ENCODE measurements at places on chromosomes 3 and 15.
A peak's percentile ranks its signal among the peaks of the same experiment; 100 is the strongest.

GRCh38 chr3:28247286-28247685 is 5.9 kb downstream of the CMC1 start:
- no peak for DNase-seq

DNA sequence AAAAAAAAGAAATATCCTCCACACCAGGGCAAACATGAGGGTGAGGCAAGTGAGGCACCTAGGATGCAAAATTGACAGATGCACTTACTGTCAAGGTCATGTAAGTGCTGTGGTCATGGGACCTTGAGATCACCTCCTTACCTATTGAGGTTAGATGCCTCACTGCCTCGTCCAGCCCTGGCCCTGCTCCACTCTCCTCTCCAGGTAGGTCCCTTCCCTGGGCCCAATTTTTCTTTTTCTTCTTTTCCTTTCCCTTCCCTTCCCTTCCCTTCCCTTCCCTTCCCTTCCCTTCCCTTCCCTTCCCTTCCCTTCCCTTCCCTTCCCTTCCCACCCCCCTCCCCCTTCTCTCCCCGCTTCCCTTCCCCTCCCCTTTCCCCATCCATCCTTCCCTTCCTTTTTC is 71.1 kb upstream of the DLG1 start:
- no peak for DNase-seq

- peak; percentile 28 for DNase-seq
Measured at GRCh38 chr15:34436126-34436955, 1.3 kb downstream of the GOLGA8A start.

GRCh38 chr15:36810656-36811449 is 231.4 kb downstream of the CDIN1 start:
- DNase-seq = no peak

DNA sequence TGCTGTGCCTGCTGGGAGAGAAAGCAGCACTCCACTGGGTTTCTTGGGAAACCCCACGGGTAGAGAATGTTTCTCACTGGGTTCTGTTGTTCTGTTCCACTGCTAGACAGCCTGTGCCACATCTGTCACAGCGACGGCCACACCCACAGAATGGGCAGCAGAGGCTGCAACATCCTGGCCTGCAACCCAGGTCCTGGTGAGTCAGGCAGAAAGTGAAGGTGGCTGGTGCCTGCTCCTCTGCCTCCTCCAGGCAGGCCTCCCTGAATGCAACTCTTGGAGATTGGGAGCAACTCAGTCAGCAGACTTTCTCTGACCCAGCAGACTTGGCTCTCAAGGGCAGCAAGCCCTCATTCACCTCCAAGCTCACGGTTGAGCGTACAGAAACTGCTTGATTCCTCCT is 13.0 kb downstream of the C3orf18 start:
- DNase-seq = no peak

GRCh38 chr15:92463826-92464225 is 70.1 kb downstream of the ST8SIA2 start:
- DNase-seq = no peak

- DNase-seq = no peak
Measured at GRCh38 chr3:112651071-112651470, 10.1 kb upstream of the CCDC80 start.

- DNase-seq = no peak
Measured at GRCh38 chr3:142053835-142054234, 95.5 kb downstream of the TFDP2 start.

- DNase-seq = peak; percentile 40
Measured at GRCh38 chr15:99105514-99106341, 848 bp downstream of the SYNM start.

DNA sequence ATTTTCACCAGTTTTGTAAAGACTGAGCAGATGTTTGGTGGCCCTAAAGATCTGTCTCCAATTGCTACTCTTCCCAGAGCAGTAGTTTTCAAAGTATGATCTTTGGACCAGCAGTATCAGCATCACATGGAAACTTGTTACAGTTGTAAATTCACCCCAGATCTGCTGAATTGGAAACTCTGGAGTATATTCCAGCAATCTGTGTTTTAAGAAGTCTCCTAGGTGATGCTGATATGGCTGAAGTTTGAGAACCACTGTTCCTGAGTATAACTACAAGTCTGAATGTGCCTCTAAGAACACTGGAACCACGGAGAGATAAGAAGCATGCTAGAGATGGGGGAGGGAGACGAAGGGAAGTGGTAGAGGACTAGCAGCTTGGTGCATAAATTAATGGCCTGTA is 45.7 kb downstream of the NUDT16 start:
- no peak for DNase-seq

GRCh38 chr15:41499109-41499851 is 5.6 kb downstream of the ITPKA start:
- DNase-seq = no peak

DNA sequence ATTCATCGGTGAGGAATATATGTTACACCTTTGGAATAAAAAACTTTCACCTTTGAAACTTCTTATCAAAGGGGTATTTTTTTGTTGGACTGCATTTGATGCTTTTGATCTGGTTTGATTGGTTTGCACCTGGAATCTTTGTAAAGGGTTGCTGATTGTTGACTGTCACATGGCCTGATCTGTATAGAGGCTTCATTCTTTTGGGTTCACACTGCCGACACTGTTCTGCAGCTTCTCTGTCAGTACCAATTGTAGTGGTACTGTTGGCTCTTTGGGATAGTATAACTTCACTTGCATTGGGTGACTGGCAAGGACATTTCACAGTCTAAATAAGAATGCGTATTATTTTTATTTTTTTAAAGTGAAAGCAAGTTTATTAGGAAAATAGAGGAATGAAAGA is 155.7 kb downstream of the DOCK3 start:
- no peak for DNase-seq

DNA sequence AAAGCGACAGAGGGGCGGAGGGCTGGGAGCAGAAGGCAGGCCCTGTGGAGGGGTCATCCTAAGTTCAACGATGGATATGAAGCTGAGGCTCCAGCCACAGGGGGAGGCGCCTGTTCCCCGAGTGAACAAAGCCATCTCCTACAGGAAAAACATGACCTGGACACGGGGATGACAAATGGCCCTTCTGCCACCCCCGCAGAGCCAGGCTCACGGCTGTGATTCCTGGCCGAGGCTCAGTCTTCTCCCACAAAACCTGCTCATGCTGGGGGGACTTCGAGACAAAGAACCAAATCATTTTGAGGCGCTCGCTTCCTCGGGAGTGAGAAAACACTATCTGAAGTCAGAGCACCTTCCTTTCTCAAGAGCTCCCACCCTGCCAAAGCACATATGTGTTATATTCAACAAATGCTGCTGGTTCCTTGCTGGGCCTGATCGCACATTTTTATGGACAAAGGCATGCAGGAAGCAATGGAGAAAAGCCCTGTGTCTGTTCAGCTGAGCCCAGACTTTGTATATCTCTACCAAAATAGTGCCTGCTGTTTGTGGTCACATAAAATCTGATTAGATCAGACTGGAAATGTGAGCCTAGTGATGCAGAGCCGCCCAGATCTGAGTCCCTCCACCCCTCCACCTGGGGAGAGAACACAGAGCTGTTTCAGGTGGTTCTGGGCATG is 5.6 kb downstream of the RBP1 start:
- no peak for DNase-seq

DNA sequence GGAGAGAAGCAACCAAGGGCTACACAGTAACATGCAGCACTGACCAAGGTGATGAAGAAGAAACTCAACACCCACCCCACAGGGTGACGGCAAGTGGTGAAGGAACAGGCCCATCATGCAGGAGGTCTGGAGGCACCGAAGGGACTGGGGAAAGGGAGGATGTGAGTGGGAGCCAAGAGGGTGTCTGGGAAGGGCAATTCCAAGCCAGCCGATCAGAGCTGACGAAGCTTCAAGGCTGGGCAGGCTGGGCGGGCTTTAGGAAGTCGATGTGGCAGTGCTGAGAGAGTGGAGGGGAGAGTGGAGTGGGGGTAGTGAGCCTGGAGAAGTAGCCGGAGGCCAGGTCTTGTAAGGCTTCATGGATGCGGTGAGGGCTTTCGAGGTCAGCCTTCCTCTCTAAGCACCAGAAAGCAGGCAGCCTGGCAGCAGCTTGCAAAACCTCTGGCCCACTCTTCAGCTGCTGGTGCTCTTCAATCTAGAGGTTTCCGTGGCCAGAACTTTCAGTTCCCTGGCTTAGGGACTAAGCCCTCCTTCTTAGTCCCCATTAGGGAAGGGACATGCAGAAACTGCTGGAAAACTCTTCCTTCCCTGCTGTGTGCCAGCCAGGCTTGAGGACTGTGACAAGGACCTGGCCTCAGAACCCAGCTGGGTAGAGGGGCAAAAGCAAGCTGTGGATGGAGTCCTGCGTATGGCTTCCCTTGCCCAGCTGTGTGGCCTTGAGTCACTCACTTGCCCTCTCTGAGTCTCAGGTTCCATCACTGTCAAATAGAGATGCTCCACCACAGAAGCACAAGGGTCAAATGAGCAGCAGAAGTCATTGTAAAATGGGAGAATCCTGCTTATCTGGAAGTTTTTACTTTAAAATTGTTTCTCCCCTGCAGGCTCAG is 72.1 kb downstream of the TLE3 start:
- DNase-seq = no peak

DNA sequence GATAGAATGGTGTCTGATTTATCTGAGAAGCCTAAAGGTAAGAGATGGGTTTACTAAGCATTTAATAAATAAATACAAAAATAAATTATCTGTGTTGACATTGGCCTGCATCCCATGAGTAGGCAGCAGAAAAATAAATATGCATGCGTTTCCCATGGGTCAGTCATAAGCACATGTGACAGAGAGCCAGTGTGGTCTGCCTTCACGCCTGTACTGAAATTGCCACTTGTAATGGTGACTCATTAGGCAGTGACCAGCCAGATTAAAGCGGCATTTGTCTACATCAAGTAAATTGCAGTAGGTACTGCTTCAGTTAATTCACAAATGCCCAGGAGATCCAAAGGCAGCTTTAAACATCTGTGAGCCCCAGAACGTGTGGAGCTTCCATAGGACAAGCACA is 399.6 kb downstream of the NAALADL2 start:
- no peak for DNase-seq

- DNase-seq = peak; percentile 28
Measured at GRCh38 chr15:71780115-71780976, 30.0 kb upstream of the NR2E3 start.

DNA sequence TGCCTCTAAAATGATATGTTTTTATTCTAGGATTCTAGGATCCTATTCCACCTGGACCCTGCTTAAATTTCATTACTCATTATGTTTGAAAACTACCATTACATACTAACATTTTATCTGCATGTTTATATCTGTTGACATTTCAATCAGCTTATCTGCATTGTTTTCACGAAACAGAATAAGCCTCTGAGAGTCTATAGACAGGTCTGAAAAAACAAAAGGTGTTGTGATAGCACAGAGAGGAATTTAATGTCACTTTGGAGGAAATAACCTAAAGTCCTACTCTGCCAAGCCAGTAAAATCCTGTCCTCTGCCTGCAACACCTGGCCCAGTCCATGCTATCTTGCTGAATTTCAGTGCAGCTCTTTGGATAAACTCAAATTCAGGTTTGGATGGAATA is 315.2 kb downstream of the ZBTB20 start:
- no peak for DNase-seq

DNA sequence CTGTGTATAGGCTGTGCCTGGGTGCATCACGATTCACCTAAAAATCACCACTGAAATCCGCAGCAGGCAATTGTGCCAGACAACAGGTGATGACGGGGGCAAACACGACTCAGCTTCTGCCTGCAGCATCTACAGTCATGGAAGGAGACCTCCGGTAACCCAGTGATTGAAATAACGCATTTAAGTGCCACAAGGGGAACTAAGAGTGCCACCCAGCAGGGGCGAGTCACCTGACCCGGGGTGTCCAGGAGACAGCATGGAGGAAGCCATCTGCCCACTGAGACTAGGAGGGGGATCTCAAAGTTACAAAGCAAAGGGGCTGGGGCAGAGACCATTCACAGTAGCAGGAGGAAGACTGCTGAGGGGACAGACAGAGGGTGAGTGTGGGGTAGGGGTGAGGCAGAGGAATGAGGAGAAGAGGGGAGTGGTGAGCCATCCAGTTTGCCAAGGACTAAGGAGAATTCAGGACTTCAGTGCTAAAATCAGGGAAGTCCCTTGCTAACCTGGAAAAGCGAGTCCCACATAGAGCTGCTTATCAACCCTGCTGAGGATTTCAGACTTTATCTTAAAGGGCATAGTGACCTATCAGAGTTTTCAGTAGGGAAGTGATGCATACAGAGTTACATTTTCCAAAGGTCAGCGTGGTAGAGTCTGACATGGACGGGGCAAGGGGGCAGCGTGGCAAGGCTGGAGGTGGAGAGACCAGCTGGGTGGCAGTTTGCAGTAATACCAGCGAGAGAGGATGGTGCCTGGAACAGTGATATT is 256.7 kb upstream of the HES1 start:
- no peak for DNase-seq

GRCh38 chr15:79206940-79207339 is 75.6 kb upstream of the ANKRD34C start:
- DNase-seq = no peak

- no peak for DNase-seq
Measured at GRCh38 chr15:84016371-84016770, 219.2 kb upstream of the GOLGA6L4 start.

DNA sequence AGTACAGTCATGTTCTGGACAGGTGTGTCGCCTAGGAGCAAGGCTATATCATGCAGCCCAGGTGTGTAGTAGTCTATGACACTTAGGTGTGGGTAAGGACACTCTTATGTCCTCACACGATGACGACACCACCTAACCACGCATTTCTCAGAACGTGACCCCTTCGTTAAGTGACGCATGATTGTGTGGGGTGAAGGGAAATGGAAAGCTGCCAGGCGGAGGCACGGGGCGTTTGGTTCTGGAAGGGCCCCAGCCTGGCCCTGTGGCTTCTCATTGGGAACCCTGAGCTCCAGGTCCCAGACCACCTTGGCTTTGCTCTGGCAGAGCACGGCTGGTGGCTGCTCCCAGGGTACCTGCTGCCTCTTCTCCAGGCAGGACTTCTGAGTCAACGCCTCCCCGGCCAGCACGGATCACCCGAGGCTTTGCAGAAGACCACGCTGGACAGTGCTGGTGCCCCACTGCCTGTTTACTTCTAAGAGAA is 39.3 kb downstream of the FBLN2 start:
- no peak for DNase-seq

GRCh38 chr15:53836618-53837017 is 77.2 kb upstream of the WDR72 start:
- no peak for DNase-seq

DNA sequence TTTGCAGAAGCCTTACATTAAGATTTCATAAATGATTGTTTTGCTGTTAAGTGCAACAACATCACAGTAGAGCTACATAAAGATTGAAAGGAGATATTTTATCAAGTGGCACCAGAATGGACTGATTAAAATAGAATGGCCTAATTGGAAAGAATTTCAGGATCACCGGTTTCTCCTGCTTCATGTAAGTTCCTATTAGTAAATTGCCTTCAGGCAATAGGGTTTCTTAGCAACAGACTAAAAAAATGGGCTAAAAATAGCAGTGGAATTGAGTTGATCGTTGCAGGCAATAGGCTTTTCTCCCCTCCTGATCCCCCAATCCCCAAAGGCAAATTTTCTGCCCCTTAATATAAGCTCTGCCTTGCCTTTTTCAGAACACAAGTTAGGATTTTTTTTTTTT is 917 bp downstream of the LNP1 start:
- DNase-seq = no peak

- DNase-seq = no peak
Measured at GRCh38 chr3:119636249-119636648, 24.1 kb downstream of the POPDC2 start.

All from CD4-positive, alpha-beta T cell treated with Interleukin-10 for 1 hour (primary cell).